Osteoblast (primary cell): ENCODE measurements at places on chromosomes 13 and 19. TPM values are rescaled to one million over a fixed set of nuclear protein-coding genes. Genes with fewer than 3 reads are reported as not detected.

FXYD3 gene
- not detected in 2 replicates for total RNA-seq

IGFLR1 gene
- 0.72 and 0.88 TPM in 2 replicates for total RNA-seq

ZNF850 gene
- 2.5 and 3.2 TPM in 2 replicates for total RNA-seq

ZNF473 gene
- 8.3 and 8.8 TPM in 2 replicates for total RNA-seq

PLIN4 gene
- under 0.01 TPM in 2 replicates for total RNA-seq

CGB3 gene
- not detected in 2 replicates for total RNA-seq

SLC10A2 gene
- not detected in 2 replicates for total RNA-seq

DNA sequence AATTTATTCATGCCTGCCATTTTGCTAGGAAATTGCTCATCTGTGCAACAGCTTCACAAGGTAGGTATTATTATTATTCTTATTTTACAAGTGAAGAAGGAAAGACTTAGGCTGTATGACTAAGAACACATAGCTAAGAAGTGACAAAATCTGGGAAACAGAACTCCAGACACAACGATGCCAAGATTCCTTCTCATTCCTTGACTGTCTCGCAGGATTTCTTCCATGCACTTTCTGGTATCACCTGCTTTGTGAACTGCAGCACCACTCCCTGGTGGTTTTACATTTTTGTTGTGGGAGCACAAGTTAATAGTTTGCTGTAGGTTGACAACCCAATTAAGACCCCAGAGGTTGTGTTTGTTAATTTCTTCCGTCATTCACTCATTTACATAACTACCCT lies 188.5 kb downstream of the LACC1 start:
- DNase-seq: peak; percentile 62
- H3K27me3 ChIP-seq: peaks cover 20% of the 10 kb centered on the region
- no peak overlapping the region for H3K4me3 ChIP-seq
- H3K4me1 ChIP-seq: peaks cover 13% of the 10 kb centered on the region

GRCh38 chr19:48877855-48878195 lies 5.6 kb downstream of the PPP1R15A start:
- H3K27ac ChIP-seq: peak overlapping the region; percentile 54
- H3K27me3 ChIP-seq: no peaks in the 10 kb centered on the region
- peaks cover 28% of the 10 kb centered on the region for H3K4me1 ChIP-seq

- no peaks in the 10 kb centered on the region for H3K4me1 ChIP-seq
- no peaks in the 10 kb centered on the region for H3K27me3 ChIP-seq
- no peak overlapping the region for H3K27ac ChIP-seq
- no peaks in the 10 kb centered on the region for H3K36me3 ChIP-seq
These were observed 1576.7 kb downstream of the SLITRK1 start for GRCh38 chr13:82305588-82305987.

DNA sequence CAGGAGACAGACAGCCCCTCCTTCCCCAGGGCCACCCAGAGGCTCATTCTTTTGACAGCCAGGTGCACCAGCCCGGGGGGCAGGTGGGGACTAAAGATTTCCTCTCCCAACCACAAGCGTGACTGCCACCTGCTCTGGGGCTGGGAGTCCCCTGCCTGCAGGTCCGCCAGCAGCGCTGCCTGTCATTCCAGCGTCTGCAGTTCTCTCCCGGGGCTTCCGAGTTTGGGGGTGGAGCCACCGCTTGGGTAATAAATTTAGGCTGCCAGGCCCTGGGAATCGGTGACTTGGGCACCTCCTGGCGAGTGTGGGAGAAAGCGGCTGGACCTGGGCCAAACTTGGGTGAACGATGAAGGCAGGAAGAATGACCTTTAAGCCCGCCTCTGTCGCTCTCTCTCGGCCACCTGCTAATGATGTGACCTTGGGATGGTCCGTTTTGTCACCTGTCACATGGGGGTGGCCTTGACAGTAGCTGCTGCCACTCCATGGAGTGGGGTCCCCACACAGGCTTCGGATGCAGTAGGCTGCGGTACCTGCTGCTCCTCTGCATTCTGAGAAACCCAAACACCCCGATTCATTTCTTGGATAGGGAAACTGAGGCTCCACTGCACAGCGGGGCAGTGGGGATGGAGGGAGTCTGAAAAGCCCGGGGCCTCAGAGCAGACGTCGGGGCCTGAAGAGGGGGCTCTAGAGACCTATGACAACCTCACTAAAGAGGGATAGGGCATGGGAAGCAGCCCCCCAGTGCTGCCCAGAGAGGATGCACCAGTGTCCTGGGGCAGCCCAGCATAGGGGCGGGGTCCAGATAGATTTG lies 12.8 kb downstream of the FUT6 start:
- H3K27ac ChIP-seq: no peak overlapping the region
- peak; percentile 94 for DNase-seq
- no peak overlapping the region for H3K4me3 ChIP-seq
- no peaks in the 10 kb centered on the region for H3K36me3 ChIP-seq
- peaks cover 12% of the 10 kb centered on the region for H3K4me1 ChIP-seq
- H3K27me3 ChIP-seq: peaks cover 20% of the 10 kb centered on the region

DNA sequence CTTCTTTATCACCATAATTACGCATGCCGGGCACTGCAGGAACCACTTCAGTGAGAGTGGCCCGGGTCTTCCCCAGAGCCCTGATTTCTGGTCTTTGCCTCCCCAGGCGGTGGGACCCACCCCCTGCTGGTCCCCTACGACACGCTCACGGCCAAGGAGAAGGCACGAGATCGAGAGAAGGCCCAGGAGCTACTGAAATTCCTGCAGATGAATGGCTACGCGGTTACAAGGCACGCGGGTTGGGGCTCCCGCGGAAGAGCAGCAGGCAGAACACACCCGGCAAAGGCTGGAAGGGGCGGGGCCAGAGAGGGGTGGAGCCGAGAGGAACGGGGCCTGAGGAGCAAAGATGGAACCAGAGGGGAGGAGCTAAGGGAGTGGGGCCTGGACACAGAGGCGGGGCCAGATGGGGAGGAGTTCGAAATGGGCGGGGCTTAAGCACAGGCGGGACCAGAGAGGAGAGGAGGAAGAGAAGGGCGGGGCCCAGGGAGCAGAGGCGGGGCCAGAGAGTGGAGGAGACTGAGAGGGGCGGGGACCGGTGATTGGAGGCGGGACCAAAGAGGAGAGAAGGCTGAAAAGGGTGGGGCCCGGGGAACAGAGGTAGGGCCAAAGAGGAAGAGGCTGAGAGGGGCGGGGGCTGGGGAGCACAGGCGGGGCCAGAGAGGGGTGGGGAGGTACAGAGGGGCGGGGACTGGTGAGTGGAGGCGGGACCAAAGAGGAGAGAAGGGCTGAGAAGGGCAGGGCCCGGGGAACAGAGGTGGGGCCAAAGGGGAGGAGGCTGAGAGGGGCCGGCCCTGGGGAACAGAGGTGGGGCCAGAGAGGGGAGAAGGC lies 73.4 kb downstream of the RYR1 start:
- peaks cover 4% of the 10 kb centered on the region for H3K27me3 ChIP-seq
- peak; percentile 93 for DNase-seq
- no peak overlapping the region for H3K4me3 ChIP-seq
- H3K36me3 ChIP-seq: no peaks in the 10 kb centered on the region

GRCh38 chr19:28519218-28519779 lies 693.7 kb downstream of the UQCRFS1 start:
- H3K27ac ChIP-seq: no peak overlapping the region
- no peaks in the 10 kb centered on the region for H3K27me3 ChIP-seq
- H3K36me3 ChIP-seq: no peaks in the 10 kb centered on the region
- no peak overlapping the region for H3K4me3 ChIP-seq

GRCh38 chr19:5170329-5170745 lies 170.3 kb downstream of the PTPRS start:
- no peak overlapping the region for H3K4me3 ChIP-seq
- no peaks in the 10 kb centered on the region for H3K27me3 ChIP-seq
- DNase-seq: no peak
- H3K27ac ChIP-seq: no peak overlapping the region

- no peaks in the 10 kb centered on the region for H3K36me3 ChIP-seq
- H3K4me1 ChIP-seq: no peaks in the 10 kb centered on the region
- DNase-seq: no peak
- no peak overlapping the region for H3K27ac ChIP-seq
- no peaks in the 10 kb centered on the region for H3K27me3 ChIP-seq
These were observed 1228.3 kb upstream of the PCDH20 start for GRCh38 chr13:62643799-62644524.

GRCh38 chr19:34974646-34975045 lies 10.6 kb upstream of the ZNF792 start:
- no peaks in the 10 kb centered on the region for H3K36me3 ChIP-seq
- no peak for DNase-seq
- H3K4me3 ChIP-seq: no peak overlapping the region

DNA sequence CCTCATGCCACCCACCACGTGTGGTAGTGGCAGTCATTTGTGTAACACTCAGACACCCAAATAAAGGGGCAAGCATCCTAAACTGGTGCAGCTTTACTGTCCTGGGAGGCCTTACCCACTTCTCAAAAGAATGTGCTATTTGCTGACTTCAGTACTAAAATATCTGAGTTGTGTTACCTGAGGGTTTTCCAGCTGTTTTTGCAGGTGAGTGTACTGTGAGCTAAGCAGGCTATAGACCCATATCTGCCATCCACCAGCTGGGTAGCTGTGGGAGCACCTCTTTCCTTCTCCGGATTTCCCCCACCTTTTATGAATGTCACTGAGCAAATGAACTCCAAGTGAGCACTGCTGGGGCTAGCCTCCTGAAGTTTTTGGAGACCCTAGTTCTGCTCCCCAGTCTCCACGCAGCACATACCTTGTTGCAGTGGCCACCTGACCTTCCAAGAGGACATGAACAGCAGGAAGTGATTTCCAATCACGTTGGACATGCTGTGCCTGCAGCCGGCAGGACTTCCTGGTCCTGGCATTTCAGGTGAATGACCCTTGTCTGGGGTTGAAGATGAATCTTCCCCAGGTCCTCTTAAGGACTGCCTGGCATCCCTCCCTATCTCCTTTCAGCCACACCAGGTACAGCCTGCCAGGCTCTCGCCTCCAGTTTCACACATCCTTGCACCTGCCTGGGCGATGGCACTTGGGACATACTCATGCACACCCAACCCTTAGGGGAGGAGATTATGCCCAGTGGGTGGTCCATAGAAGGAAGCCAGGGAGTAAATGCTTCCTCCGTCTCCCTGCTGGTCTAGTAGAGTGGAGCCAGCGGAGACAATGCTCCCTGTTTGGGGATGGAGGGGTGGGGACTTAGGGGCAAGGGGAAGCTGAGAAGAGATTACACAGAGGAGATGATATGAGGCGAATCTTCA lies 109.5 kb upstream of the SPATA13 start:
- no peak for DNase-seq
- peaks cover 21% of the 10 kb centered on the region for H3K4me1 ChIP-seq

DNA sequence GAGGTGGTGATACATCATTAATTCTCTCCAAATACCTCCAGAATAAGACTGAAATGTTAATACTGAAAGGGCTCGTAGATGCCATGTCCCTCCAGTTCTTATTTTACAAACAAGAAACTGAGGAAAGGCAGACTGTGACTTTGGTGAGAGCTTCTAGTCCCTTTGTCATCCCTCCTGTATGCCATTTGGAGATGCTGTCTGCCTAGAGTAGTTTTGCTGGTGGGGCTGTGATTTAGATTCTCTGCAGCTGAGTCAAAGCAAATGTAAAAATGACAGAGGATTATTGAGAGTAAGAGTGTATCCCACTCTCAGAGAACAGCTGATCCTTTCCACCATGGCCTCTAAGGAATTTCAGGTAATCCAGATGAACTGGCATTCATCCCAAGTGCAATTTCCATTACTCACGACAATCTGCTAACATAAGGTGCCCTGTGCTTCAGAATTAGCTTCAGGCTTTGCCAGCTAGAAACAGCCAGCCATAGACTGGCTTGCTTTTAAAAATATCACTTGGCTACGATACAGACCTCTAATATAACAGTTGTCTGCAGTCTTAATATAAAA lies 16.8 kb downstream of the PABPC3 start:
- H3K36me3 ChIP-seq: no peaks in the 10 kb centered on the region
- H3K4me1 ChIP-seq: no peaks in the 10 kb centered on the region
- no peak for DNase-seq
- H3K4me3 ChIP-seq: no peak overlapping the region
- H3K27me3 ChIP-seq: peaks cover 5% of the 10 kb centered on the region
- no peak overlapping the region for H3K27ac ChIP-seq

DNA sequence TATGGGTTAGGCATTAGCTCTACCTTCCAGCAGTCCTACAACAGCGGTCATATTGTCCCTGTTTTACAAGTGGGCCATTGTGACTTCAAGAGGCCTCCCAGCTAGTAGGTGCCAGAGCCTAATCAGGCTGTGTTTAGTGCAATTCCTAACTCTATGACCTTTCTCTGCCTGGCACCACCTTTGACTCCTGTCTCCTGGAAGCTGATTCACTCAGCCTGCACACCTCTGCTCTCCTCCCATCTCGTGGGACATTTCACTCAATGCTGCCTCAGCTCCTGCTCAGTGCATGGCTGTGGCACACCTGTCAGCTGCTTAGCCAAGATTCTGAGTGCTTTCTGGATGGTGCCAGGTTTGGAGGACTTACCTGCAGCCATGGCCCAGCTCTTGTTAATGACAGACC lies 9.5 kb upstream of the GJB6 start:
- no peak for DNase-seq
- no peak overlapping the region for H3K4me3 ChIP-seq
- H3K36me3 ChIP-seq: no peaks in the 10 kb centered on the region
- H3K27ac ChIP-seq: no peak overlapping the region
- peaks cover 24% of the 10 kb centered on the region for H3K27me3 ChIP-seq

- H3K4me3 ChIP-seq: no peak overlapping the region
- H3K27me3 ChIP-seq: no peaks in the 10 kb centered on the region
- no peak overlapping the region for H3K27ac ChIP-seq
- DNase-seq: no peak
- no peaks in the 10 kb centered on the region for H3K4me1 ChIP-seq
These were observed 3.1 kb downstream of the ADGRE1 start for GRCh38 chr19:6890401-6890913.

DNA sequence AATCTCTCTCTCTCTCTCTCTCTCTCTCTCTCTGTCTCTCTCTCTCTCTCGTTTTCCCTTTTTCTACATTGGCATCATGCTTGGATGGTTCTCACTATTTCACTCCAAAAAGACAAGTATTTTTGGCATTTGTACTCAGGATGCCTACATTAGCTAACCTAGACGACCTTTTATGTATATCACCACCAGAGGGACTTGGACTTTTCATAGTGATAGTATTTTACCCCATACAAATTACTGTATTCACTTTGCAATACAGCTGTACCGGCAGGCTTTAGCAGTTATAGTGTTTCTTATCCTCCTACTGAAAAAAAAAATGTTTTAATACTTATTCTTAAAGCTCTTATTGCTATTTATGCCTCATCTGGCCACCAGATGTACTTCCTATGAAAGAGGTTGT lies 687.2 kb upstream of the KLHL1 start:
- no peaks in the 10 kb centered on the region for H3K27me3 ChIP-seq
- no peak for DNase-seq
- no peaks in the 10 kb centered on the region for H3K4me1 ChIP-seq
- H3K36me3 ChIP-seq: no peaks in the 10 kb centered on the region
- no peak overlapping the region for H3K27ac ChIP-seq

GRCh38 chr19:53424968-53425597 lies 6.7 kb upstream of the ZNF761 start:
- no peak overlapping the region for H3K27ac ChIP-seq
- H3K4me3 ChIP-seq: no peak overlapping the region
- H3K36me3 ChIP-seq: no peaks in the 10 kb centered on the region
- H3K27me3 ChIP-seq: no peaks in the 10 kb centered on the region

DNA sequence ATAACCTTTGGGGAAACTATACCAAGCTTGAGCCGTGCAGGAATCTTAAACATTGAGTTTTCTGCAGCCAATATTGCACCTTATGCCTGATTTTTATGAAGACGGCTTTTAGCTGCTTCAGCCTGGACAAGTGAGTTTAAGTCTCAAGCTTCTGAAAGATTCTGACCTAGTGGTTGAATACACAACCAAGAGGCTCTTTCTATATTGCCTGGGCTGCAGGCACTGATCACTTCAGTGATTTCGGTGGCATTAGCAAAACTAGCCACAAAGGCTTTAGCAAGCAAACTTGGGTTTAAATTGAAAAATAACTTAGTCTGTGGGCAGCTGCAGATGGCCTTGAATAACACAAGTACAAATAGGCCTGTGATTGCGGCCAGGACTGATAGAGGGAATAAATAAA lies 29.3 kb upstream of the RFXAP start:
- no peak for DNase-seq
- no peaks in the 10 kb centered on the region for H3K36me3 ChIP-seq
- H3K27me3 ChIP-seq: no peaks in the 10 kb centered on the region
